CD4-positive, alpha-beta T cell treated with Interleukin-10 for 1 hour (primary cell): ENCODE measurements at places on chromosomes 1 and 21.

DNA sequence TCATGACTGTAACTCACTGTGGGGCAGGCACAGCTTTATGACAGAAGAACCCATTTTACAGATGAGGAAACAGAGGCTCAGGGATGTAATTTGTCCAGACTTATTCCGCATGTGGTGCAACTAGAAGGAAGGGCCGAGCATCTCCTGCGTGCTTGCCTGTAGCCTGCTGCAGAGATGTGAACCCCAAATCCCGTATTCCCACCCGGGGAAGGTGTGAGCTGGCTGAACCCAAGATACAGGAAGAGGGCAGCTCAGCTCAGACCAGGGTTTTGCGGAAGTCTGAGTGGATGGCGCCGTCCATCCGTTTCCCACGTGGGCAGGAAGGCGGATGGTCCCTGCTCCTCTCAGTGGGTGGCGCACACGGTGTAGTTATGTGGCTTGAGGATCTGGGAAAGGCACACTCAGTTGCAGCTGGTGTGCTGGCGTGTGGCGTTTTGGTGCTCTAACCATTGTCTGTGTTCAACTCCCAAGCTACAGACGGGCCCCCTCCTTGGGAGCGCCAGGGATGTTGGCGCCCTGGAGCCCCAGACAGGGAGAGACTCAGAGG, 1.2 kb downstream of the CROCC start:
- no peak for DNase-seq

GRCh38 chr1:161285521-161285920, 24.2 kb downstream of the MPZ start:
- no peak for DNase-seq

DNA sequence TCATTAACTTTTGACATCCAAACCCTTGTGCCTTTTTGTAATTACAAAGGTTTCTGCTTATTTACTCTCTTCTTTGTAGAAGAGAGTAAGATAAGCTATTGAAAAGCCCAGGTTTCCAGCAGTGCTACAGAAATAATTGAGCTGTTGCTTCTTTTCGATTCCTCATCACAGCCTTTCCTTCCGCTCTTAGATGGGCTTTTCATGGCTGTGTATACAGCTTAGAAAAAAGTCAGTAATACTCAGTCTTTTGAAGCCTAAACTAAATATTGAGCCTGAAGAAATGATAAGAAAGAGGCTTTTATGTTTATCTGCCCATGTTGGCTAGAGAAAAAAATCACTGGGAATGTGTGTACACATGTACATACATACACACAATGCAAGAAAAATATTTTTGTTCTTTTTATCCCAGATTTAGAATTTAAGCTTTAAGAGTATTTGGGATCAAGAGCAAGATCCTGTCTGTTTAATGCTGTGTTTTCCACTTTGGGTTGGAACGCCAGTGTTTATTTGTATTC, 172.4 kb downstream of the VPS13D start:
- DNase-seq: no peak

GRCh38 chr1:175145899-175146528, 46.6 kb downstream of the KIAA0040 start:
- DNase-seq: no peak

DNA sequence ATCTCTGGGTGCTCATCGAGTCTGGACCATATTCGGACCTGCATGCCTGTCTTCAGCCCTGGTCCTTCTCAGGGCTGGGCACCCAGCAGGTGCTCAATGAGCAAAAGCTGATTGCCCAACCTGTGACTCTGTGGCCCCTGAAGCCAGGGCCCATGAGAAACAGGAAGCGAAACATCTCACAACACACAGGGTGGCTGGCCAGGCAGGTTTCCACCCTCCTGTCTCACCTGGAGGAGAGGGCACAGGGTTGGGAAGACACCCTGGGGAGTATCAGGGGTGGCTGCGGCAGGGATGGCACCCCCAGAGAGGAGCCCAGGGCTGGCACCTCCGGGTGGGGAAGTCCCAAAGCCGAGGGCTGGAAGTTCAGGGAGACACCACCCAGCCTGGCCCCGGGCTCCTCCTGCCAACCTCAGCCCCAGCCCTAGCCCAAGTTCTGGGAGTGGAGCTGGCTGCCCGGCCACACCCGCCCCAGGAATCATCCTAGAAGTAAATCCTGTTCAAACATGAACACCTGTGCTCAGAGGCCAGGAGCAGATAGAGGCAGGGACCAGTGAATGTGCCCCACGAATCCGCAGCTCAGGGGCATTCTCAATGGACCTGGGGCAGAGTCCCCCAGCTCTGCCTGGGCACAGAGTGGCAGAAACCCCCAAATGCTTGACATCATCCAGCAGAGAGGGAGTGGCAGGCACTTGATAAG, 54.6 kb downstream of the RAP1GAP start:
- no peak for DNase-seq

GRCh38 chr21:41767606-41768436, 969 bp upstream of the RIPK4 start:
- no peak for DNase-seq

- DNase-seq: no peak
Measured at GRCh38 chr1:231337043-231337471, 595 bp downstream of the EXOC8 start.

DNA sequence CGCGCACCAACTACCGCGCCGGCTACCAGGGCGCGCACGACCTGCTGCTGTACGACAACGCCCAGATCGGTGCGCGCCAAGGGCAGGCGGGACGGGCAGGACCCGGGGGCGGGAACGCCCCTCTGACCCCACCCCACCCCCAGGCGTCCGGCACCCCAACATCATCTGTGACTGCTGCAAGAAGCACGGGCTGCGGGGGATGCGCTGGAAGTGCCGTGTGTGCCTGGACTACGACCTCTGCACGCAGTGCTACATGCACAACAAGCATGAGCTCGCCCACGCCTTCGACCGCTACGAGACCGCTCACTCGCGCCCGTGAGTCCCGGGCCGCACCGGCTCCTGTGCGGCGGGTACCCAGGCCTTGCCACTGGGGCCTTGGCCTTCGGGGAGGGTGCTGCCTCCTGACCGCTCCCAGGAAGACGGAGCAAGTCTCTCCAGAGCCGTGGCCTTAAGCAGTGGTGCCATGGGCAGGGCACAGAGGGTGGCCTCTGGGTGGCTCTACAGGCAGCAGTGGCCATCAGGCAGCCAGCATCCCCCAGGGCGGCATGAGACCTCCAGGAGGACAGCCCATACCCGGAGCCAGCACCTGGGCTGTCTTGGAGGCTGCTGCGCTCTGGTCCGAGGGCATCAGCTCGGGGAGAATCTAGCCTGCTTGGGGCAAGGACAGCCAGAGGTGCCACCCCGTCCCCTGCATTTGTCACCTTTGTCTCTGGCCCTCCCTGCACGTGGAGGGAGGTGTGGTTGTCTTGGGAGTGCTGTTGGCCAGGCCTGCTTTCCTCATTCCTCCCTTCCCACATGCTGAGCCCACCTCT, 8.1 kb upstream of the MMP23B start:
- DNase-seq: no peak

- DNase-seq: no peak
Measured at GRCh38 chr1:3403388-3404231, 50.9 kb upstream of the ARHGEF16 start.

DNA sequence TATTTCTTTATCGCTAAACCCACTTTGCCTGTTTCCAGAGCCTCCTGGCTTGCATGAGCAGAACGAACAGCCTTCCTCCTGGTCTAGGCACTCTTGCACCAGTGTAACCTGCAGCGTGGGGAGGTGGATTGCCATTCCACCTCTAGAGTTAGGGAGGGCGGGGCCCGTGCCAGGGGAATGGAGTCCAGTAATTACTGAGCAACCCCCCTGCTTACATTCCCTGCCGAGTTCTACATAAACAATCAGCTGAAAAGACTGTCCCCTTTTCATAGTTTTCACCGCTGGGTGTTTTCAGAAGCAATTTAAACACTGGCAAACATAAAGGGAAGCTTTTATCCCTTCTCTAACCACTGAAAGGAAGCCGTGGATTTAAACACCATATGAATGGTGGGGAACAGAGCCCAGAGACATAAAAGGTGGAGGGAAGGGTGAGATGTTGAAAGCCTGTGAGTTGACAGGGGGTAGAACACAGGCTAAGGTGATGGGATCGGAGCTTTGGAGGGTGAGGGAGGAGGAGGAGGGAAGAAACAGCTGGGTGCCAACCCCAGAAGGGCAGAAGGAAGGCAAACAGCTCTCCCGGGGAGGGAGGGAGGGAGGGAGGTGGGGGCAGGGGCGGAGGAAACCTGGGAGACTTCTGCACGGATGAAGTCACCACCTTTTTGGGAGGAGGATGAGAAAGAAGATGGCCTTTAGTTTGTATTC, 68.0 kb upstream of the WDR26 start:
- DNase-seq: no peak

- no peak for DNase-seq
Measured at GRCh38 chr21:23026878-23027277, 2028.7 kb downstream of the NCAM2 start.

DNA sequence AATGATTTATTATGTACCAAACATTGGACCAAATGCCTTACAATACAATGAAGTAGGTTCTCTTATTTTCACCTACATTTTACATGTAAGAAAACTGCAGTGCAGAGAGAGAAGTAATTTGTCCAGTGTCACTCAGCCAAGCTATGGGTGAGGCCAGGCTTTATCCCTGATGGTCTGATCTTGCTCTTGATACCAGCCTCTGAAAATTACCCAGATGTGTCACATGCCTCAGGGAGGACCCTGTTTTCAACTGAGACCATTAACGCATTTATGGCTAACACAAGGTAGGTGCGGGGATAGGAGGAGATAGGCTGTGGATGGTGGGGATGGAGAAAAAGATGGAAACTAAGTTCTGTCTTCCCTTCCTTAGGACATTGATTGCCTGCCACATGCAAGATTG, 56.9 kb downstream of the NGF start:
- no peak for DNase-seq

GRCh38 chr1:117686907-117687306, 81.1 kb downstream of the TENT5C start:
- no peak for DNase-seq

DNA sequence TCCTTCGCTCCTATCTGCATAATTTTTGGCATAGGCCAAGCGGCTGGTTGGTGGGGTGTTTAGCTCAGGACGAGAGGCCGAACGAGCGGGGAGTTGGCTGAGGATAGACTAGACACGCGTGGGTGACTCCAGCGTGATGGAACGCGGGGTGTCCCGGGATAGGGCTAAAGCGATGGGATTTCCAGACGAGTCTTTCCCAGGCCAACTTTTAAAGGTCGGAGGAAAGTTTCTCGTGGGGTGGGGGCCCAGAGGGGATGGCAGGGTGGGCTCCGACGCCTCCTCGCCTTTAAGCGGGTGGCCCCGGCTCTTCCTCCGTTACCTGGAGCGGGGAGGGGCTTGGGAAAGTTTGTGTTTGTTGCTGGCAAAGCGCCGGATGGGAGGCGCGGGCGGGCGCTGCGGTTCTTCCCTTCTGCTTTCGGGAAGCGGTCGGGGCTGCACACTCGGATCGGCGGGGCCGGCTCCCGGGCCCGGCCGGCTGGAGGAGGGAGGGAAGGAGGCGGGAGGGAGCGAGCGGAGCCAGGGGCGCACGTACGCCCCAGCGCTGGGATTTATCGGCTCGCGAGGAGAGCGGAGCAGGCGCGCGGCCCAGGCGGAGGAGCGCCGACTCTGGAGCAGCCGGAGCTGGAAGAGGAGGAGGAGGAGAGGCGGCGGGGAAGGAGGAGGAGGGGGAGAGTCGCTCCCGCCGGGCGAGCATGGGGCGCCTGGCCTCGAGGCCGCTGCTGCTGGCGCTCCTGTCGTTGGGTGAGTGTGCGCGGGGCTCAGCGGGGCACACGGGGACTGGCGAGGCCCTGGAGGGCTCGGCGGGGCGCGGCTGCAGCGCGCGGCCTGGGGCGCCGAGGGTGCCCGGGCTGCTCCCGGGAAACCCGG, at the start of gene PTGFRN:
Gene PTGFRN (plus strand): TSS at position 405 of the 867 bp plus-strand sequence. CDS start 288 bp downstream, at position 693.
- peak; percentile 3 for DNase-seq

DNA sequence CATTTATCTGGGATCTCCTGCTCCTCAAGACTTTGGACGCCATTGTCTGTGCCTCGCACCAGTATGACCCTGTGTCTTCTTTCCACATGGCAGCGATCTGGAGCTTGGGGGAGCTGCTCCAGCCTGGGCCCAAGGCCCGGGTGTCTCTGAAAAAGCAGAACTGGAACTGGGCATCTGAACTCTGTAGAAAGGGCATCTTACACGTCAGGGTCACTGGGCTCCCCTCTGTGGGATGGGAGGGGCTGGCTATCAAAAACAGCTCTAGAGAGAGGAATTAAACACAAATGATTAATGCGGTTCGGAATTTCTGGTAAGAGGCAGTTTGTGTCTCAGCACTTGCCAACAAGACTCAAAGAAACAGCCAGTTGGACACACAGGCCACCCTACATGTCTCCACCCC, 16.1 kb downstream of the FCRL1 start:
- DNase-seq: no peak

DNA sequence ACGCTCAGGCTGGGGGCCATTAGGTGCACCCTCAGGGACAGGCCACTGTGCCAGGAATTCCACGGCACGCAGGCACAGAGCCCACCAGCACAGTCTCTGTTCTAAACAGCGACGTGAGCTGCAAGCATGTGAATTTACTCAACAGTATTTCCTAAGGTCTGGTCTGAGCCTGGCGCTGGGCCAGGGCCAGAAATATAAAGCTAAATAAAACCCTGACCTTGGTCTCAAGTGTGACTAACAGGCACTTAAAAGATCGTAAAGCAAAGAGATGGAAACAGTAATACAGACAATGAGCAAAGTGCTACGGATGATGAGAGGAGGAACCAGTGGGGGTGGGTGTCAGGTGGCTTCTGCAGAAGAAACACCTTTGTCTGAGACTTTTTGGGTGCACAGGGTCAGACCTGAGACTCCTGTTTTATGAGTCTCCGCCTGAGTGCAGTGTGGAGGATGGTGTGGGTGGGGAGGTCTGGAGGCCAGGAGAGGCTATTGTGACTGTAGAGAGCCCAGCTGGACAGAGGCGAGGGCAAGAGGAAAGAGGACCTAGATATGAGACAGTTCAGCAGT, 53.4 kb upstream of the EDN2 start:
- no peak for DNase-seq

GRCh38 chr1:58402444-58402843, 144.1 kb downstream of the OMA1 start:
- no peak for DNase-seq

DNA sequence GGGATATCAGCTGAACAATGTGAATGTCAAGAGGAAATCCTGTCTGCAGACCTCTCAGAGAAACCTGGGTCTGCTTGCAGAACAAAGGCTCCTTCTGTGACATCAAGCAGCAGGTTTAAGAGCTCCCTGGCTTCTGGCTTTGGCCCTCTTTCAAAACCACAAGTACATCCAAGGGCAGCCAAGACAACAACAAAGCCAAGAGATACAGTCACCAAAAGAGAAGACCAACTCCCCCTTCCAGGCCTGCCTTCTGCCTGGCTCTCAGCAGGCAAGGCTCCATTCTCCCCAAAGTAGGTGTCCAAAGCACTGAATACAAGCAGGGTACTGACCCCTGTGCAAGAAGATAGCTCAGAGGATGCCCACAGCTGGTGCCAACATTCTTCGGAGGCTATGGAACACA, 11.5 kb downstream of the BCAR3 start:
- DNase-seq: no peak

DNA sequence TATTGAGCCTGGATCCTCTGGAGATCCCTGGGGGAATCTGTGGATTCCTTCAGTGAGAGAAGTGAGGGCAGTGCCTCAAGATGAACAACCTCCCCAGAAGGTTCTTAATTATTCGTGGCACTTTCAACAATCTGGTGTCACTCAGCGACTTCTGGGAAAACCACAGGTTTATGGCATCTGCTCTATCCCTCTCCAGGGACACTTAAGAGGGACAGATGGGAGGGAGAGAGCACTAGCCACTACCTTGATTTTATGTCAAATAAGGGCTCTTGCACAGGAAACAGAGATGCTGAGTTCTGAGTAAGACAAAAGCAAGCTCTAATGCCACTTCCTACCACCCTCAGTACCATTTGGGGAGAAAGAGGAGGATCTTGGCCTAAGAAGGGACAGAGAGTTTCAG, 21.2 kb upstream of the CHI3L1 start:
- no peak for DNase-seq
